ENCODE measurements at places on chromosomes 13 and 19.
A peak's percentile ranks its signal among the peaks of the same experiment; 100 is the strongest.

- no peak for DNase-seq
Measured at GRCh38 chr13:64675255-64675892, 2554.8 kb downstream of the PCDH9 start.

- DNase-seq: no peak
Measured at GRCh38 chr13:106090001-106090400, 445.5 kb downstream of the EFNB2 start.

DNA sequence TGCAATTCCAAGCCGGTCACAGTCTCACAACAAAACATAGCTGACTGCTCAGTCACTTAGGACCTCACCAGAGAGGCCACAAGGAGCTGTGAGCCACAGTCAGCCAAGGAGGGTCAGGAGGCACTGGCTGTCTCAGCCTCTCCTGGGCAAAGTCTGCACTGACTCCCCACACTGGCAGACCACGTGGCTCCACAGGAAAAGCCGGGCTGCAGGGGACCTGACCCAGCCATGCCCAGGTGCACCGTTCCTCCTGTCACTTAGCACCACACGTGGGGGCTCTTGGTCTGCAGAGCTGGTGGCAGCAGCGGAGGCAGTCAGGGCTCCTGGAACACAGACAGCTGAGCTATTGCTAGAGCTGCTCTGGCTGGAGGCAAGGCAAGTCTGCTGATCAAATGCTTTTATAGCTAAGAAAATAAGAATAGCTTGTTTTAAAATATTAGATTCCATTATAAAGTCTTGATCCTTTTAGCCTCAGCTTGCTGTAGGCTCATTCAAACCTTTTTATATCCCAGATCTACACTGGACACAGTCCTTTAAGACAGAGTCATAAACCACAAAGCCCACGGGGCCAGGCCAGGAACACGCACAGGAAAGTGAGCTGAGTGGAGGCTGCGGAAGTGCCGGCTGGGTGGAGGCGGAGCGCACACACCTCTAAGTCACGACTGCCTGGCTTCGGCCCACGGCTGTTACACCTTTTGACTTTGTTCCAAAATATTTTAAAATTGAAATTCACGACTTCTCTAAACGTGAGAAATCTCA lies 744.1 kb downstream of the UQCRFS1 start:
- no peak for DNase-seq

- no peak for DNase-seq
Measured at GRCh38 chr19:17834350-17835181, 13.2 kb downstream of the JAK3 start.

DNA sequence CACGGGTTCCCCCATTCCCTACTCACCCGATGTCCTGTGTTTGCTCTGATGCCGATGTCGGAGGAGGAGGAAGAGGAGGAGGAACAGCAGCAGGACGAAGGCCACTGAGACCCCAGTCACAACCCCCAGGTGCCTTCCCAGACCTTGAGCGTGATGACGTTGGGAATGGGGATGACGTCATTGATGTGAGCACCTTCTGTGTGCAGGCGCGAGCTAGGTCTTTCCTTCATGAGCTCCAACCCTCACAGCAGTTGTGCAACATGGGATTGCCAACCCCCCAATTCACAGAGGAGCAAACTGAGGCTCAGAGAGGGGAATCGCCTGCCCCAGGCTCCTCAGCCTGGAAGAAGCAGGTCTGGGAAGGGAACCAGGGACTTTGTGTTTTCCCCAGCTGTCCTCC lies 4.2 kb downstream of the LILRB5 start:
- DNase-seq: no peak

DNA sequence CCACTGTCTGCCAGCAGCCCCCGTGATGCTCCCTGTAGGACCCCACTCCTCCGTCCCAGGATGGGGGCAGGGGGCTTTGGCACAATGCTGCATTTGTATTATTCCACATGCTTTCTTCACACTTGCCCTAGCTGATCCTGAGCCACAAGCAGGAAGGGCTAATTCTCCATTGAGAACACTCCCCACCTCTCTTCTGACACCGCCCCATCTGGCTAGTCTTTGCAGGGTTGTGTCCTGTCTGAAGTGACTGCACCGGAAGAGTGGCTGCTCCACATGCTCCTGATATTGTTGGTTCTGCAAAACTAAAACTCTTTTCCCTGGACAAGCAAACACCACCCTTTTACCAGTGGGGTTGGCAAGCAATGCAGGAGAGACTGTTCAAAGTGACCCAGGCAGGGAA lies 18.0 kb downstream of the ZNF574 start:
- no peak for DNase-seq

DNA sequence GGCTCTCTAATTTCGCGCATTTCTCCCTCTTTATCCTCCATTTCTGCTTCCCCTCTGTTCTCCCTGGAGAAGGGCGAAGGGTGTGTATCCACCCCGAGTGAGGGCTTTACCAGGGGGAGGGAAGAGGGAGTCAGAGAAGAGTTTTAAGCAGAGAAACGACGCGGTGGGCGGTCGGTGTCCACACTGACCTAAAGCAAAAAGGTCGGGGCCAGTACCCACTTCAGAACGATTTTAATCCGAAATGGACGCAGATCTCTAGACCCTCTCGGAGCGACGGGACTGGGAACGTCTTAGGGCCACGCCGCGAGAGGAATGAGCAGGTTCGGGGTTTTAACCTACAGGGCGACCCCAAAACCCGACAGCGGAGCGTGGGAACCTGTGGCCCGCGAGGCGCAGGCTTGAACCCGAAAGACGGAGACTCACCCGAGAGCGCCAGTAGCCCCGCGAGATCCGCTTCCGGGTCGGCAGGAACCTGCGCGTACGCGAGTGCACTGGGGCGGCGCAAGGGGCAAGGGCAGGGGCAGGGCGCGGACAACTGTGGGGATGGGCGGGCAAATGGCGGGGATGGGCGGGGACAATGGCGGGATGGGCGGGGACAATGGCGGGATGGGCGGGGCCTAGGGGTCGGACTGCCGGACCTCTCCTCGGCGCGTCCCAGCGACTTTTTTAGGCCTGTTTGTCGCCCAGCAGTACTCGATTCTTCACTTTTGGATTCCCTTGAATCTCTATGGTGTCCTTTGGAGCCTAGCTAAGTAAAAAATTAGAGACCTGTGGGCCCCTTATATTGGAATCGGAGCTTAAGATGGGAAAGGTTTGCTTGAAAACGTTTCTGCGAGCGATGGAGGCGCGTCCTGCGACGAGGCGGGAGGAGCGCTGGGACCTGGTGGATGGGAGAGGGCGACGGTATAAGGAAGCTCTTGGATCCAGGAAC lies at the start of gene ZNF677:
ZNF677 (minus strand) TSS at position 463 of the 931 bp plus-strand sequence. CDS start 3,323 bp downstream, outside the sequence.
- peak; percentile 66 for DNase-seq

DNA sequence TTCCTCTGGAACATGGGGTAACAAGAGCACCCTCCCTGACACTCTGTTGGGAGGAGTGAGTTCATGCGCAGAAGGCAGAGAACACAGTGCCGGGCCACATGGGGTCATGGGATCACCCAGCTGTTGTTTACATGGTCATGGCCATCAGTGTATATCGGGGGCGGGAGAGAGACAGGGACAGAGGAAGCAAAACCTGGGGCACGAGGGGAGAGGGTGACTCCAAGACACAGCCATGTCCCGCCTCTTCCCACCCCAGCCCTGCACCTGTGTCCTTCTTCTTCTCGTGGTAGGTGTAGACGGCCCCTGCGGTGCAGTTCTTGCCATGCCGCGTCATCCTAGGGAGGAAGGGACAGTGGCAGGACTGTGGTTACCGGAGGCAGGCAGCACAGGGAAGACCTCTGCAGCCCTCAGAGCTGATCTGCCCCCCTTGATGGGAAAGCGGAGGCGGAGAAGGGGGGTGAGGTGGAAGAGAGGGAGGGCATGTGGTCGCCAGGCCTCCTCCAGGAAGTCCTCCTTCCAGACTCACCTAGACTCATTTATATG lies 19.9 kb downstream of the NOSIP start:
- DNase-seq: no peak

DNA sequence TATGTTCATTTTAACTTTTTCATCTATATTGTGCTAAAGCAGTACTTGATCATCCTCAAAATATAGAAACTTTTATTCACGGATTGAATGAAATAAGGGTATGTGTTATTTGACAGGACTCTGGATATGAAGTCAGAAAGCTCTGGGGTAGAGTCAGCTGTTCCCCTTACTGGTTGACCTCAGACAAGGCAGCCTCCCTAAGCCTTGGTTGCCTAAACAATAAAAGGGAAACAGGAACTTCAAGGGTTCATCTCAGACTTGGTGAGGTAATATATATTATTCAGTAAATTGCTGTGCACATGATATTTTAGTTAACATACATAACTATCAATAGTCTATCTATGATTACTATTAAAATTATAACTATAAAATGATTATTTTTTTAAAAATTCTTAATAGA lies 13.6 kb downstream of the POLR1D start:
- DNase-seq: no peak

GRCh38 chr19:15456871-15457700 lies 7.3 kb downstream of the RASAL3 start:
- no peak for DNase-seq

DNA sequence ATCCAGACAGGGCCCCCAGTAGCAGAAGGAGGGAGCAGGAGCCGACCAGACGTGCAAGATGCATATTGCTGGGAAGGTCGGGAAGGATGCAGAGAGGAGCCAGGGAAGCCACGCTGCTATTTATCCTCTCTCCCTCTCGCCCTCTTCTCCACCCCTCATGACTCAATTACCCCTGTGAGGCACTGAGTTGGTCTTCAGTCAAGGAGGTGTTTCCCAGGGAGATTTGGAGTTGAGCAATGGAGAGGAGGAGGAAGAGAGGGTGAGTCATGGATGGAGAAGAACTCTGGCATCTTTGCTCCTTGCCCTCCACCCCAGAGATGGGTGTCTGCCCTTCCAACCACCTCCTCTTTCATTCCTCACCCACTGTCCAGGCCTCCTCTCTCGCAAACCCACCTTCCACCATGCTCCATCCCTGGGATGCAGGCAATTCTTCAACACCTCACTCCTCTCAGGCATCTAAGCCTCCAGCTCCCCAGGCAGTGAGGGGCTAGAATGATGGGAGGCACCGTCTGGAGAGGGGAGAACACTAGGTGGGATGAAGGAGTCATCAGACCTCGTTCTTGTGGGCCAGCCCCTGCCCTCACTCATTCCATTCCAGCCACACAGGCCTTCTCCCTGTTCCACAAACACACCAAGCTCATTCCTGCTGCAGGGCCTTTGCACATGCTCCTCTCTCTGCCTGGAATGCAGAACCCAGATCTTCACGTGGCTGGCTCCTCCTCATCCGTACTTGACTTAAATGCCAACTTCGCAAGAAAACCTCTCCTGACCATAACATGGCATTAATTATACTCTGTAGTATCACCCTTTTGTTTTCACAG lies at the start of gene SBSN:
SBSN (minus strand) TSS at position 94 of the 821 bp plus-strand sequence; CDS start at position 64, 30 bp downstream.
- DNase-seq: no peak

- peak; percentile 76 for DNase-seq
Measured at GRCh38 chr19:39110263-39110967, 15.2 kb upstream of the PAK4 start.

- DNase-seq: no peak
Measured at GRCh38 chr19:14577264-14577663, 5.4 kb upstream of the NDUFB7 start.

DNA sequence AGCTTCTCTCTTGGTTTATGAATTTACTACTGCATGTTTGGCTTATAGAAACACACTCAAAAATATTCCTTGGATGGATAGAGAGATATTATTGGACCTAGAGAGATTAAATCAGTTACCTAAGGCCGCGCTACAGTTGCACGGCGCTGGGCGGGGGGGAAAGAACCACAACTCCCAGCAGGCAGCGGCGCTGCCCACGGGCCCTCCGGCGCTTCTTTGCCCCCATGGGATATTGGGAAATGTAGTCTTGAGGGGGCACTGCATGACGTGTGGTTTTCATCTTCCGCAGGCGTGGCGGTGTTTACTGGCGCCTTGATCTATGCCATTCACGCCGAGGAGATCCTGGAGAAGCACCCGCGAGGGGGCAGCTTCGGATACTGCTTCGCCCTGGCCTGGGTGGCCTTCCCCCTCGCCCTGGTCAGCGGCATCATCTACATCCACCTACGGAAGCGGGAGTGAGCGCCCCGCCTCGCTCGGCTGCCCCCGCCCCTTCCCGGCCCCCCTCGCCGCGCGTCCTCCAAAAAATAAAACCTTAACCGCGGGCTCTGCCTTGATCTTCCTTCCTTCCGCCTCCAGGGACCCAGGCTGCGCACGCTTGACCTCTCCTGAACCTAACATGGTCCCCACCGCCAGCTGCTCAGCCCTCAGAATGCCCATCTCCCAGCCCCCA lies 4.8 kb downstream of the EMP3 start:
- peak; percentile 63 for DNase-seq

- no peak for DNase-seq
Measured at GRCh38 chr13:24878340-24878739, 114.4 kb downstream of the RNF17 start.

DNA sequence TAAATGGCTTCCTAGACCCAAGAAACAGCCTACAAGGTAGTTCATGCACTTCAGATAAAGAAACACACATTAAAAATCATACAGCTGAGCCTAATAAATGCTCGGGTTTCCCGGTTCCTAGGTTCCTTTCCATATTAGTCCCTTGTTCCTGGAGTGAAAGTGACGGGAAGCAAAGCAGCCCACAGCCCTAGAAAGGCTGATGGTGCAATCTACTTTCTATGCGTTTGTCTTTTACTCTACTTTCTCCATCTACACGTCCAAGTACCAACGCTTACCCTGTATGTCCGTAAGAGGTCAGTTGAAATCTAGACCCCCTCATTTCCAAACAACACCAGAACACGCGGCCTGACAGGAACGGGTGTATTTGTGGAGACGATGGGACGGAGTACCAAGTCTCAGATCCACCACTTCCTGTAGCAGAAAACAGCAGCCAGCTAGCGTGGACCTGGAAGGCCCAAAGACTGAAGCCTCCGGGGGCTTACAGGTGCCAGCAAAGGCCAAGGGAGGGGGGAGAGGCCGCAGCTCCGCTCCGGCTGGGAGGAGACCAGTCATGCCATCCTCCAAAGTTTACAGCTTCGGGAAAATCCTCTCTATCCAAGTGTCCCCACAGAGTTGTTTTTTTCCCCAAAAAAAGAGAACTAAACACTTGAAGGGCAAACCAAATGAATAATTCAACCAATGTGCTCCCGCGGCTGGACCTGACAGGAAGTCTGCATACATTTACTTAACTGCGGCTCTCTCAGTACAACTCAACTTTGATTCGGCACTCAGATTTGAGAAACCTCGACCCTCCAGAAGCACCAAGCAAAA lies 34.1 kb downstream of the STK24 start:
- no peak for DNase-seq

GRCh38 chr13:93771227-93771626 lies 544.6 kb downstream of the GPC6 start:
- no peak for DNase-seq

- DNase-seq: peak; percentile 82
Measured at GRCh38 chr19:9934132-9934950, 2.0 kb downstream of the OLFM2 start.
